RKO (cell line): ENCODE measurements at places on chromosomes 4 and X.

DNA sequence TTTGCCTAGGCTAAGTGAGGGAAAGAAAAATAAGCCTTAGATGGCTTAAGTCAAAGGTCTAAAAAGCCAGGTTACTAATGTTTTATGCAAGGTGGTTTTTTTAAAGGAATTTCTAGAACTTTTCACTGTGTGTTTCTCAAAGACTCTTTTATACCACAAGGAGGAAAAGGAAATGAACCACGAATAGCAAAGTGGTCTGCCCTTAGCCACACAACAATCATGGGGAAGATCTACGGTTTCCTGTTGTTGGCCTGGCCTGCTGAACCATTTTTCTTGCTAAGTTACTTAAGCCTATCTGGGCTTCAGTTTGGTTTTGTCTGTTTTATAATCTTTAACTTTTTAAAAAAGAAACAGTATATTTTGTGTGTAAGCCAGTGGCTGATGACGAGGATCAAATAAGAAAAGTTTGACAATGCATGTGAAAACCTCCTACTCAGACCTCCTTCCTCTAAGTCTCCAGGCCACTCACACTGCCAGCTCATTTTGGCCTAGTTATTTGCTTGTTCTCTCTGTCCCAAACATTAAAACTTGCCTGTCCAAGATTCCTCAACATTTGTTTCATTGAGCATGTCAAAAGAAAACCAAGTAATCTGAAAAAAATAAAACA lies 56.7 kb upstream of the COL25A1 start:
- DNase-seq, result no peak

DNA sequence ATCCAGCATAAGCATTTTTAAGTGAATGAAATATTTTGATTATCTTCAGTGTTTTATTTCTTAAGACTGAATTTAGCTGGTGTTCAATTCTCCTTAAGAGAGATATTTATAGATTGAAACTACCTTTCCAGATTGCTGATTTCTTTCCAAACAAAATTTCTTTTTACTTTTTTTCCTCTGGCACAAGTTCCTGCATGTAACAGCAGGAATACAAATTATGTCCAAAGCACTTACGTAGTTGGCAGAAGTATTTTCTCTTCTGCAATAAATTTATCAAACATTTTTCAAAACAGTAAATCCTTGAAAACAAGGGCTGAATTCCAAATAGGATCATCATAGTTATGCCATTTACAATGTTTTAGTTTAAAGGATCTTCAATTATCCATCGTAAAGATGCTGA lies 412.6 kb downstream of the IQCM start:
- no peak for DNase-seq

DNA sequence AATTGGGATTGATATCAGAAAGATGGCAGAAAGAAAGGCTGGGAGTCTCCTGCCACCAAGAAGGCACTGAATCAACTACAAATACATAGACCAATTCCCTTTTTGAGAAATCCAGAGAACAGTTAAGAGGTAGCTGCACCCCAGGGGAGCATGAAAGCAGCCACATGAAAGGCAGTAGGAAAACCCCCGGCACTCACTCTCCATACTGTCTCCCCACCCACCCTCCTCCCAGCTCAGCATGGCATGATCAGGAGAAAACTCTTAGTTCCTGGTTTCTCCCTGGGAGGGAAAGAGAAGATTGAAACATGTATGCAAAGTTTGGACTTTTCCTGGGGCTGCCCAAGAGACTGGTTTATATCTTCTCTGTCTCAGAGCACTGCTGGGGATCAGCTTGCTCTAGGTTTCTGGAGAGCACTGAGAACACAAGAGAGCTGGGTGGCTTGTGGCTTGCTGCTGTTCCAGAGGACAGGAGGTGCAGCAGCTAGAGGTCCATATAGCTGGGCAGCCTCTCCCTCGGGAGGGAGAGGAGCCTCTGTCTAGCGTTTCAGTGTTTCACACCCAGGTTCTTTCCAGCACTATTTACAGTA lies 305.7 kb downstream of the PDGFC start:
- no peak for DNase-seq

- DNase-seq, result no peak
These were observed 38.3 kb downstream of the PF4 start for GRCh38 chr4:73943555-73943954.

DNA sequence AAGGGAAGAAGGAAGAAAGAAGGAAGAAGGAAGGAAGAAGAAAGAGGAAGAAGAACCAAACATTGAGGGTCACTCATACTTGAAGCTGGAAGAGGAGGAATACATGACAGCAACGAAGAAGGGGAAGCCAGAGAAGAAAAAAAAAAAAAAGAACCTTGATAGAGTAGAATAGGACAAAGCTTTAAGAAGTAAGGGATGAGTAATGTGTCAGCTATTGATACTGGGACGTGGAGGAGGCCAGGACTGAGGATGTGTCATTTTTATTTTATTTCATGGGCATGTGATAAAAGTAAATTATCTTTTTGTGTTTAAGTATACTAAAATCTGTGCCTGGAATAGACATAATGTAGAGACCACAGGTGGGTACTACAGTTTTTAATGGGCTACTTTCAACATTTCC lies 6.4 kb downstream of the EDA2R start:
- DNase-seq, result no peak

GRCh38 chr4:10115271-10115796 lies 1.3 kb downstream of the WDR1 start:
- peak; percentile 72 for DNase-seq

DNA sequence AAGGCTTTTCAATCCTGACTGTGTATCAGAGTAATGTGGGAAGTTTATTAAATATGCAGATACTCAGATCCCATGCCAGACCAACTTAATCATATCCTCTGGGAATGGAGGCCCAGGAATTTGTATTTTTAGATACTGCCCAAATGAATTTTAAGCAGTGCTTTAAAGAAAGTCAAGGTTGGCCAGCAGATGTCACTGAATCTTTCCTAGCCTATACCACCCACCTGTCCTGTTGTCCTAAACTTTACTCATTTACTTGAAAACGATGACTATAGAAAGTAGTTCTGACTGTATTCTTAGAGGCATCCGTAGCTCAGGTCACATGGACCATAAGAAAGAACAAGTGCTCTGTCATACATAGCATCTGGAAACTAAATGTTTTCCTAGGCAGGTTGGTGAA lies 79.9 kb downstream of the AMOT start:
- peak; percentile 2 for DNase-seq

DNA sequence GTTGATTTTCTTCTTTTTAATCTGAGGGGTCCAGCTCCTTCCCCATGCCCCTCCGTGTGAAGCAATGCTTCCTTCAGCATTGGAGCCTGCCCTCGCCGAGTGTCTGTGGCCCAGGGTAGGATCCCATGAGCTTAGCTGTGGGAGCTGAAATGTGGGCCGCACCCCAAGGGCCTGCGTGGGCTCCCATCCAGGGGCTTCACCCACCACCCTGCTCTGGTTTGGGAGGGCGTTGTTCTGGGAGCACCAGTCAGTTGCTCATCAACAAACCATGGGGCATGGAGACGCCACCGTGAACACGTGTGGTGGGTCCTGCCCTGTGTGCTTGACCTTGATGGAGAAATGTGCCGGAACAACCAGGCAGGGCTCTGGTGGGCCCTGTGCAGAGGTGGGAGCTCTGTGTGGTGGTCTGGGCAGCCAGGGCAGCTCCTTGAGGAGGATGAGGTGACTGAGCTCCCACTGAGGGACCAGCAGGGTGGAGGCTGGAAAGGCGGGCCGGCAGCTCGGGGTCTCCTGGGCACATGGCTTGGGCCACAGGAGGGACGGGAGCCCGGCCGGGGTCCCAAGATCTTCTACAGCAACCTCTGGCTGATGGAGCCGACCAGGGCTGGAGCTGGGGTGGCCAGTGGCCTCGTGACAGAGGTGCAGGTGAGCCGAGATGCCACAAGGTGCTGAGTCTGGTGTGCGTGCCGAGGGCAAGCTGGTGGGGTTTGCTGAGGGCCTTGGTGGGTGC lies 39.6 kb upstream of the NKX1-1 start:
- no peak for DNase-seq

GRCh38 chrX:17591741-17592110 lies 145.6 kb upstream of the SCML1 start:
- DNase-seq, result no peak

GRCh38 chr4:129371926-129372325 lies 276.0 kb downstream of the C4orf33 start:
- DNase-seq, result no peak

DNA sequence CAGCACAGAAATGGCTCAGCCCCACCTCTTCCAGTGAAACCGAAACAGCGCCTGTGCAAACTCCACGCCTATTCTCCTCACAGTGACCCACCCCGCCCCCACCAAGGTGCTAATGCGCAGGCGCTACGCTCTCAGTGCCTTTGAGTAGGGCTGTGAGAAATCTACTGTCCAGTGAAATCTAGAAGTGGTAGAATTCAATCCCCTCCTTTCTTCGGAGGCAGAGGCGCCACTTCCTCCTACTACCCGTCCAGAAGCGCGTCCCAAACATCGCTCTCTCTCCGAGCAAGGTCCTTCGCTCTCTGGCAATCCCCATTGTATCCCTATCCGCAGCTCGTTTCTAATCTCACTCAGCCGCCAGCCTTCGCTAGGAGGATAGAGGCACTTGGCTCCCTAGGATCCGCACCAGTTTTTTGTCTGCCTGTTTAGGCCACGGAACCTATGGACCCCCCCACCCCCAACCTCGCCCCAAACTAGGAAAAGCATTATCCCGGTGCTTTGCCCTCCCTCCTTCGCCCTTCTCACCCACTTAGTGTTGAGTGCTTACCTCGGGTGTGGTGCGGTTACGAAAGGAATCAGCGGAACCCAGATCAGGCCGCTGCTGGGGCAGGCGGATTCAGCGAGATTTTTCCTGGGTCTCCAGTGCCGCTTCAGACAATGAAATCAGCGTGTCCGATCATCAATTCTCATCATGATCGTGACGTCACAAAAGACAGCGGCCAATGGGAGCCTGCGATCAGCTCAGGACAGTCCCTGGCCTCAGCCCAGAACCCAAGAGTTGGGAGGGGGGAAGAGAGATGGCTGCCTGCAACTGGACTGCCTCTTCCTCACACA lies at the start of gene HDX:
HDX (minus strand) TSS at position 656 of the 831 bp plus-strand sequence. CDS start 27,056 bp downstream, outside the sequence.
- no peak for DNase-seq

- DNase-seq, result no peak
These were observed 41.1 kb downstream of the FRMD7 start for GRCh38 chrX:132086672-132087071.

- DNase-seq, result no peak
These were observed 315.7 kb upstream of the SPOCK3 start for GRCh38 chr4:167550021-167550420.

- no peak for DNase-seq
These were observed 302.9 kb upstream of the GATB start for GRCh38 chr4:152063621-152064240.

DNA sequence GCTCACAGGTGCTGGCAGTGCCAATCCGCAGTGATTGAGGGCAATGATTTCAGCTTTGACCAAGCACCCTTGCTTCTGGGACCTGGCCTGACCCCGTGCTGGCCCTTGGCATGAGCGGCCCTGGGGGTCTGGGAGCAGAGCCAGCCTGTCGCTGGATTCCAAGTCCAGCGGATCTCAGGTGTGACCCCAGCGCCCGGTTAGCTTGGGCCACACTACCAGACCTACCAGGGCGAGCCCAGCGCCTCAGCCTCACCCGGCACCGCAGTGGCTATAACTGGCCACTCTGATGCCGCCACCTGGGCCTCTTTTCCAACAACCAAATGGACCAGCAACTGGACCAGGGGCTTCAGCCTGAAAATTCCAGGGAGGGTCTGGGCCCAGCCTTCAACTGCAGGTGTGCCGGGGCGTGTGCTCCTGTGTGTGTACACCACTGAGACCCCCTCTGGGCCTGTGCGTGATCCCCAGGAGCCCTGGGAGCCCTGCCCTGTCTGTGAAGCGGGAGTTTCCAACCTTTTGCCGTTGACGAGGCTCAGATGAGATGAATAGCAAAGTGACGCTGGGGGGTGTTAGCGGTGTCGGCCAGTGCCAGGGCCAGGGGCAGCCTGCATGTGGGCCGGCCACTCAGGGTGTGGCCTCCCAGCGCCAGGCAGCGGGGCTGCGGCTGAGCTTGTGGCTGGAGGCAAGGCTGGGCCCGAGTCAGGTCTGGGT lies 658 bp downstream of the SH3TC1 start:
- DNase-seq, result no peak

DNA sequence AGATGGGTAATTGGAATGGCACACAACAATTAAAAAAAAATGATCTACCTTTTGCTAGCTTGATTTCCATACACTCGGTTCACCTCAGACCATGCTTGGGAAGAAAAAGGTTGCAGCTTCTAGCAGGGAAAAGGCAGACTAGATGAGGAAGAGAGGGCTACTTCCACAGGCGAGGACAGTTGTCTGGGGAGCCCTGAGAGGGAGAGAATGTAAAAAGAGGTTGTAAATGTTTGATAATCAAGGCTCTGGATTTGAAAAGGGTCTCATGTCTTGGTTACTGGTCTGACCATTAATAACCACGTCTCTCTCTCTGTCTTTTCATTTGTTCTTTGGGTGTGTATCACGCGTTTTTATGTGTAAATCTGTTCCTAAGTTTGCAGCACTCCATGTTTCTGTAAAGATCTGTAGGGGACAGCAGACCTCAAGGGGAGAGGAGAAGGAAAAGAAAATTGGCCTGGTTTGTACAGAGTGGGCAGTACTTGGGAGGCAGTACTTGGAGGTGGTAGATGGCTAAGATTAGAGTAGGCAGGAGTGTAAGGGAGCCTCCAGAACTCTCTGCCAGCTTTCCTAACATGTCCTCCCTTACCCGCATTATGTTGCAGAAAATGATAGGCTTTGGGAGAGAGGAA lies 750 bp downstream of the ARMCX5 start:
- peak; percentile 29 for DNase-seq

DNA sequence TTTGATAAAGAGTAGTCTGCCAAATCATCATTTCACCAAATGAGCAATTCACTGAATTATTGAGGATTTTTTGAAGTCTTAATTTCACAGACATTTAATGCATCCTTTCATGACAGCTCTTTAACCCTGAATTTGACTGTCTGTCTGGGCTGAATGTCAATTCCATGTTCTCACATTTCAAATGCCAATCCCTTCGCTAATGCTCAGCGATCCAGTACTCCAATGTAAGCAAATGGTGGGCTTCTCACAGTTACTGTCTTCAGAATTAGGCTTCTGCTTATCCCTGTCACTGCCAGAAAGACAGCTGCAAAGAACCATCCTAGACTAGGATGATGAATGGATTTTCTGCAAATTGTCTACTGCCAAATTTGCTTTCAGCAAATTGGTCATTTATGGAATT lies 36.2 kb upstream of the USP38 start:
- no peak for DNase-seq

GRCh38 chrX:106707771-106708454 lies 18.6 kb upstream of the RNF128 start:
- peak; percentile 98 for DNase-seq

- DNase-seq, result no peak
These were observed 20.4 kb upstream of the WWC2 start for GRCh38 chr4:183078634-183079033.

GRCh38 chr4:110589297-110589696 lies 33.6 kb downstream of the PITX2 start:
- peak; percentile 68 for DNase-seq

DNA sequence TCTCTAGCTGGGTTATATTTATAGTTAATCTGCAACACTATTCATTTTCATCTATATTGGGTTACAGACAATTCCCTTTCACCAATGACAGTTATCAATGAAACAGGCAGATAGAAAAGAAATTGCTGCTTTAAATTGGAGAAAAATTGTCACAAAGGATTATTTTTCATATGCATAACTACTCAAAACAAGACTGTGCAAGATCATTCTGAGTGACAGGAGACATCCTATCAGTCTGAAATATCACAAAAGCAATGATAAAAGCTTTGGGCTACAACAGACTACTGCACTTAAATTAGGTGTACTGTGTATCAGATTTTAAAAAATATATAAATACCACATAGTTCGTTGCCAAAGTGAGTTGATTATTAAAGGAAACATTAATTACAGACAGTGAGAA lies 722.6 kb downstream of the ARAP2 start:
- no peak for DNase-seq

GRCh38 chr4:148355442-148356123 lies 86.6 kb downstream of the NR3C2 start:
- no peak for DNase-seq
